Adrenal gland (tissue), 19 donors: ENCODE measurements at places on chromosomes 4 and X. TPM values are rescaled to one million over a fixed set of nuclear protein-coding genes. Genes with fewer than 3 reads are reported as not detected.

CAPN6 gene
- 0.16 TPM for polyA plus RNA-seq

ATP5ME gene
- 501 TPM for polyA plus RNA-seq

GAGE12H gene
- polyA plus RNA-seq: not detected

FOXR2 gene
- not detected for polyA plus RNA-seq

IL13RA1 gene
- polyA plus RNA-seq: 26.2 TPM

CDS1 gene
- polyA plus RNA-seq: 3.7 TPM

GPR173 gene
- polyA plus RNA-seq: 2.1 TPM

RBM47 gene
- polyA plus RNA-seq: 117 TPM

PABPC1L2B gene
- 0.03 TPM for polyA plus RNA-seq

SMIM10L2A gene
- polyA plus RNA-seq: 31.5 TPM
